ENCODE measurements at places on chromosomes 6 and 20.
A peak's percentile ranks its signal among the peaks of the same experiment; 100 is the strongest.

DNA sequence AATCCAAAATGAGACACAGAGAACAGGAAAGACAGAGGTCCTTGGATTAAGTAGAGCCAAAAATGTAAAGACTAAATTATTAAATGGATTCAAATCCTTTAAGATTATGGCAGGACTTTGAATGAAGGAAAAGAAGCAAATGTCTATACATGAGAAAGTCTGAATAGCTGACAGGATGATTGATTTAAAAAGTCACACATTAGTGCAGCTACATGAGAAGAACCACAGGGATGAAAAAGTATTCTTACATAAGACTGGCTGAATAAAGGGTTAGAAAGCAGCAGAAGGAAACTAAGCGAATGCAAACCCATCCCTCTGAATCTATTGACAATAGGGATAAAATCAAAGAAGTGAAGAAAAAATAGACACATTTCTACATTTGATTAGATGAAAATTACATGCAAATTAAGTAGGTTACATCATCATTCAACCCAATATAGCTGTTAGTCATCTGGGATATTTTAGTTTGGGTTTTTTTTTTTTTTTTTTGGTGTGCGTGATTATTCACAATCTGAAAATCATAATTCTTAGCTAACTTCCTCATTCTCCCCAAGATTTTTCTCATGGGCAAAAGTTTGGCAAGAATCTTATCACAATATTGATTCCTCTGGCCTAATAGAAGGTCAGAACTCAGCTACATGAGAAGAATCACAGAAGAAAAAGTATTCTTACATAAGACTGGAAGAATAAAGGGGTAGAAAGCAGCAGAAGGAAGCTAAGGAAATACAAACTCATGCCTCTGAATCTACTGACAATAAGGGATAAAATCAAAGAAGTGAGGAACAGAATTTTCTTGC lies 845.4 kb downstream of the HACE1 start:
- no peak for DNase-seq

DNA sequence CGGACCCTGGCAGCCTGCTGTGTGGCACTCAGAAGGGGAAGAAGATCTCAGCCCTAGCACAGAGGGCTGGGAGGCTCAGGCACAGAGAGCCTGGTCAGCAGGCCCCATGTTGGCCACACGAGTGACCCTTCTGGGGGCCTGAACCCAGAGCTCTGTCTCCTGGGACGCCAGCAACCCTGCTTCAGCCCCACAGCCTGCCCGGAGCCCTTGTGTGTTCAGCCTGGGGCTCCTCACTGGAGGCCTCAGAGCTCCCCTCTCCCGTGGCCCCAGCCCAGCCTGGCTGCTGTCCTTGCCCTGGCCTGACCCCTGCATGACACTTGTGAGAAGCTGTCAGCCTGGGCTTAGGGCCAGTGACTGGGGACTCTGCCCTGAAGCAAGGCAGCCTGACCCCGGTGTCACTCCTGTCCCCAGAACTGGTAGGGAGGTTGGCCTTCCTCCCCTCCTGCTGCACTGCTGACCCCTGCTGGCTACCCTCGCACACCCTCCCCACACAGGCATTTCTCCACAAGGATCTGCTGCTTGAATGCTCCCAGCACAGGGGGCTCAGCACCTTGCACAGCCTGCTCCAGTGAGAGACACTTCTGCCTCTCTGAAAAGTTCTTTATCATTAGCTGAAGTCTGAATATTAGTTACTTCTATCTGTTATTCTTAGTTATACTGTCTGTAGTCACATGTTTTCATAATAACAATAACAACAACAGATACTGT lies 15.4 kb upstream of the IP6K3 start:
- peak; percentile 31 for DNase-seq

- no peak for DNase-seq
Observed at GRCh38 chr6:155171747-155172449, 91.9 kb upstream of the CLDN20 start.

DNA sequence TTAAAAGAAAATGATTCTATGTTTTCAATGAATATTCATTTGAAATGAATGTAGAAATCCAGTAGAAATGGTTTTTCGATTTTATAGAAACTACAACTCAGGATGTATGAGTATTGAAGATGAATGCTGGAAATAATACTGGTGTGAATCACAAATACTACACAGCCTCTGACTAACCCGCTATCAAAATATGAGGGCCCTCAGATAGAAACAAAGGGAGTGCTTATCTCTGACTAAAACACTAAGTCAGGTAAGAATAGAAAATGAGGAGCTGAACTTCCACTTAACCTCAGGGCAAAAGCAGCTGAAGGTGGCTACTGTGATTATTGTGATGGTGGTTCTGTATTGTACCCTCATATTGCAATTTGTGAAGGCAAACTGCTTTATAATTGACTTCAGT lies 220.9 kb upstream of the RNF217 start:
- DNase-seq: no peak

DNA sequence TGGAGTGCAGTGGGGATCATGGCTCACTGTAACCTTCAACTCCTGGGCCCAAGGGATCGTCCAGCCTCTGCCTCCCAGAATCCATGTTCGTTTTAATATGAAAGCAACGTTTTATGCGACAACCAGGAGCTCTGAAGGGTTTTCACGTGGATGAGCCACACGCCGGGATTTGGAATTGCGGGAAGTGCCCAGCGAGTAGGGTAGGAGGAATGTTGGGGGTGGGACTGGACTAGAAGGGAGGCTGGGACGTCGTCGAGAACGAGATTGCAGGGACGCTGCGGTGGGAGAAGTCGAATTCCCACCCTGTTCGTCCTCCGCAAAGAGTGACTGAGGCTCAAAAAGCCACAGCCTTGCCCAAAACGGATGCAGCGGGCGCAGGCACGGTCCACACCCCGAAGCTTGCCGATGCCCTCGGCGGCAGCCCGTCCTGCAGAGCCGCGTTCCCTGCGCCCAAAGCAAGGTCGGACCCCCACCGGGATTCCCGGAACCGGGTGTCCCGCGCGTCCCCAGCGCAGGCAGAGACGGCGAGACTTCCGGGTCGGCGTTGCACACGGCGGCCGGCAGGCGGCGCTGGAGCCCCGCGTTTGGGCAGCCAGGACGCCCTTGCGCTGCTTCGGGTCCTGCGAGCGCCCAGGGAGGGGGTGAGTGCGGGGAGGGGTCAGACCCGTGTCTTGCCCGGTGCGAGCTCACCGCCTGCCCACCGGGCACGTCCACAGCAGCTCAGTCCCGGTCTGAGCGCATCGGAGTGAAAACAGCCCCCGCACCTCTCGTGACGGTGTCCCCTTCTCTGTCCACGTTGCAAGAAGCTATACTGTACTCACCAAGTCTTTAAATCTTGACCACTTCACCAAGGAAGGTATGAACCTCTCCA lies 87.8 kb downstream of the DHX35 start:
- peak; percentile 48 for DNase-seq

DNA sequence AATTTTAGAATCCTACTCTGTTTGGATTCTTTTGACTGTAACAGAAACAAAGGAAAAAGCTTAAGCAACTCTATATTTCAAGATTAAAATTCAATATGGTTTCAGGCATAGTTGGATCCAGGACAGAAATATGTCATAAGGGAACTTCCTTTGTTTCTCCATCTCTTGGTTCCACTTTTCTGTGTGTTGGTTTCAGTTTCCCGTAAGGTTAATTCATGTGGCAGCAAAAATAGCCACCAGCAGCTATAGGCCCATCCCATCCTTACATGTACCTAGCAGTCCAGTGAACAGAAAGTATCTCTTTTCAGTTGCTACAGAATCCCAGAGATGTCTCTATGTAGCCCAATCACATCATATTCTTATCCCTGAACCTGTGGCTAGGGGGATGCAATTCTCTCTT lies 8.8 kb upstream of the FAM8A1 start:
- DNase-seq: no peak

DNA sequence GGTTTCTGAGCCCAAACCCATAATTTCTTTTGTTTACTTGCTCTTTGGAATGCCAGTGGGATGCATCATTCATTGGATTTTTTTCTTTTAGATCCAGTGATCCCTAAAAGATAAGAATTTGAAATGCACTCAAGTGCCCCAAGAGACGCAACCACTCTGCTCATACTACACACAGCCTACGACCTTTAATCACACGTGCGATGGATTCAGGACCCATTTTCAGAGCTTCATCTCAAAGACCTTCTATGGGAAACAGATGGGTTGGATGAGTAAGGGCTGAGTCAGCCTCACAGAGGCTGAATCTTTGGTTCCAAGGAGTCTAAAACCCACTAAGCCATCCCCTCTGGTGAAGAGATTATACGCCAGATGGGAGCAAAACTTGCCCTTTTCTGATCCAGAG lies 265.5 kb upstream of the EXOC2 start:
- no peak for DNase-seq

GRCh38 chr6:21984561-21984960 lies 312.3 kb downstream of the PRL start:
- DNase-seq: no peak

GRCh38 chr6:131721161-131721560 lies 10.3 kb upstream of the CTAGE9 start:
- no peak for DNase-seq

DNA sequence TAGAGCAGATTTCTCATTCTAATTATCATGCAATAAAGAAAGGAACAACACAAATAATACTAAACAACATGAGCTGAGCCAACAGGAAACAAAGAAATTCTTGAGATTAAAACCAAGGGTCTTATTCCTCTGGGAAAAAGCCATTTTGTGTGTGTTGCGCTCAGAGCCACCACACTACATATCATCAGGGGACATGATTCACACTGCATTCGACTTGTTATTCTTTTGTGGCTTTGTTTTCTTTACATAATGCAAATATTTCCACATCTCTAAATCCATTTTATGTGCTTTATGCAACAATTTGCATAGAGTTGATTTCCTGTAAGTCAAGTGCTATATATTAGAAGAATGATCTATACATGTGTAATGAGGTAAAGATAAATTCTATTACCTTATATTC lies 719.6 kb downstream of the TBC1D32 start:
- DNase-seq: no peak

DNA sequence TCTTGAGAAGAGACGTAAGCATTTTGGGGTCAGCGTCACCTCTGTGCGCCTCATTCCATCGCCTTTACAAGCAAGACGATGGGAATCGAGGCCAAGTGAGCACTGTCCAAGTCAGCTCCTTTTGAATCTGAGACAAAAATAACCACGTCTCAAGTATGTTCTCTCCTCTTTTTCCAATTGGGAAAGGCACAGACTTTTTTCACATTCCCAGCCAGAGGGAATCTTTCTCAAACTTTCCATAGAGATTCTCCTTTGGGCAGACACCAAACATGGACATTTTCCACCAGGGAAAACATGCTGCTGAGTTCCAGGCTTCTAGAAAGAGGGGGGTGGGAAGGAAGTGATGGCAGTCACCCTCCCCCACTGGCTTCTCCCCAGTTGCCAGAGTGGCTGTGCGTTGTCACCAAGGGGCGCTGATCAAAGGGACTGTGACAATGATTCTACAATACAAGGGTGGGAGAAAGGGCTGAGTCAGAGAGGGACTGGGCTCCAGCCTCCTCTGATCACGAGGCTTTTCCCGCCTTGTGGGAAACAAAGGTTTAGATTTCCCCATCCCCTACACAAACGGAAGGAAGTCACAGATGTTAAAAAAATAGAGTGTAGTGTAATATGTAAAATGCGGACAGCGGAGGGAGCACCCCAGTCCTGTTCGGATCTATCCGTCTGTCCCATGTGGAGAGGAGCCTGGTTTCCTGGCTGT lies 281.9 kb upstream of the RNF24 start:
- no peak for DNase-seq

DNA sequence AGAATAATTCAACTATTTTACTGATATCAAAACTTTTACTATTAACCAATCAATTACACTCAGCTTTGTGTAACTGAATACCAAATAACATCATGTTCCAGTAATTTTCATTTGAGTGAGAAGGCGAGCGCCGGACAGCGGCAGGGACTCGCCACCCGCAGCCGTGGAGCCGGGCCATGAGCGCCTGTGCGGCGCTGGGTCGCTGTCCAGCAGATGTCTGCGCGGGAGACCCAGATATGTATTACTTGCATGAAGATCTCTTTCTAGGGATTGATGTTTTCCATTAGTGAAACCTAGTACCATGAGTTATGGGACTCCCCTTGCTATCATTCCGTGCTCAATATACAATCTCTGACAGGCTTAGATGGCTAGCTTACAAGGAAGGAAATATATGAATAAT lies 245.1 kb upstream of the PRSS16 start:
- DNase-seq: no peak

- DNase-seq: no peak
Observed at GRCh38 chr20:36010076-36010475, 41.7 kb downstream of the CNBD2 start.

- no peak for DNase-seq
Observed at GRCh38 chr20:36613974-36614373, 8.4 kb downstream of the RAB5IF start.

- DNase-seq: no peak
Observed at GRCh38 chr6:116217069-116217468, 36.8 kb downstream of the TSPYL4 start.

- no peak for DNase-seq
Observed at GRCh38 chr6:157761926-157762325, 61.1 kb upstream of the SNX9 start.

DNA sequence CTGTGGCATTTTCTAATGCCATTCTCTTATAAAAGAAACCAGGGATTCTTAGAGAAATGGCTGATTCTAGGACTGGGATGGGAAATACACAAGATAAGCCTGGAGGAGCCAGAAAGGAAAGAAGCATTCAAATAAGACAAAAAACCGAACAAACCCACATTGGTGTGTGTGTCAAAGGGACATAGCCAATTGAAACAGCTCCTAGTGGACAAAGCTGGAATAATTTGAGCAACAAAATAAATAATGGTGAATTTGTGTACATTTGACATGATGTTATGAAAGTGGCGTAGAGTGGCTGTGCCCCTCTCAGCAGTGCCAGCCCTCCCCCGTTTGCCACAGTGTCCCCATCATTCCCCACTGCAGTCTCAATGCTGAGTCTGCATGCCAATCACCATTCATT lies 55.5 kb downstream of the B3GAT2 start:
- DNase-seq: no peak

DNA sequence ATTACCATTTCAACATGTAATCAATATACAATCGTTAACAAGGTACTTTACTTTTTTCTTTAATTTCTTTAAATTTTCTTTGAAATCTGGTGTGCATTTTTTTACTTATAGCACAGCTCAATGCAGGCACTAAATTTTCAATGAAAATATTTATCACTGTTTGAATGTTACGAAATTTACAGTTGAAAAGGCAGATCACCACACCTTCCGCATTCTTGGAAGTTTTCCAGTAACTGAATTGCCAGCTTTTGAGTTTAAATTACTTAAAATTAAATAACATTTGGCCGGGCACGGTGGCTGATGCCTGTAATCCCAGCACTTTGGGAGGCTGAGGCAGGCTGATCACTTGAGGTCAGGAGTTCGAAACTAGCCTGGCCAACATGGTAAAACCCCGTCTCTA lies 309.9 kb downstream of the BMP7 start:
- DNase-seq: no peak

DNA sequence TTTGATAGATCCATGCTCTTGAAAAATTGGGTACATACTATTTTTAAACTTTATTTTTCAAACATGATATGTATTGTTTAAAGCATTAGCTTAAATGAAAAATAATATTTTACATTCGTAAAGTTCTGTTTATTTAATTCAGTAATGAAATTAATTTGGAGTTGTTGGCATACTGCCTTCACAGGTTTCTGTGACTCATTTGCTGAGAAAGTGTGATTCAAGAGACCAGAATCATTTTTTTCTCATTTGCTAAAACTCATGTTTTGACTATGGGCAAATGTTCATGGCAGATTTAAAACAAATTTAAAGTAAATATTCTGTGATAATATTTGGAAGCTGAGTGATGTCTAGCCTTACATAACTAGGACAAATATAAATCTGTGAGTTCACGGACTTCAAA lies 230.4 kb downstream of the BCKDHB start:
- DNase-seq: no peak

- DNase-seq: no peak
Observed at GRCh38 chr6:28537065-28537464, 11.4 kb downstream of the GPX5 start.
